ENCODE measurements at places on chromosomes 1 and 21.

DNA sequence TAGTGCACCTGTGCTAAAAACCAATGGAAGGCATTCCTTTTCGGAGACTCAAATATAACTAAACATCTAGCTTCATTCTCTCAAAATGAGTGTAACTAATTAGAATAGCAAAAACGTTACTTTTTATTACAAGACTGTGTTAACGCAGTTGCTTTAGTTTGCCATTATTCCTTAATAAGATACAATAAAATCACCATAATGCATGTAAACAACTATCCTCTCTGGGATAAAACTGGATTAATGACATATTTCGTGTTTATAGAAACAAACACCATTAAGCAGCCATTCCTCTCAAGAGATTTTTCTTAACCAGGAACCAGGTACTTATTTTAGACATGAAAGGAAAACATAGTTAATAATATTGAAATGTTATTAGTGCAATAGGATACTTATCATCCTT, 512.8 kb upstream of the B3GALT2 start:
- no peak for DNase-seq

DNA sequence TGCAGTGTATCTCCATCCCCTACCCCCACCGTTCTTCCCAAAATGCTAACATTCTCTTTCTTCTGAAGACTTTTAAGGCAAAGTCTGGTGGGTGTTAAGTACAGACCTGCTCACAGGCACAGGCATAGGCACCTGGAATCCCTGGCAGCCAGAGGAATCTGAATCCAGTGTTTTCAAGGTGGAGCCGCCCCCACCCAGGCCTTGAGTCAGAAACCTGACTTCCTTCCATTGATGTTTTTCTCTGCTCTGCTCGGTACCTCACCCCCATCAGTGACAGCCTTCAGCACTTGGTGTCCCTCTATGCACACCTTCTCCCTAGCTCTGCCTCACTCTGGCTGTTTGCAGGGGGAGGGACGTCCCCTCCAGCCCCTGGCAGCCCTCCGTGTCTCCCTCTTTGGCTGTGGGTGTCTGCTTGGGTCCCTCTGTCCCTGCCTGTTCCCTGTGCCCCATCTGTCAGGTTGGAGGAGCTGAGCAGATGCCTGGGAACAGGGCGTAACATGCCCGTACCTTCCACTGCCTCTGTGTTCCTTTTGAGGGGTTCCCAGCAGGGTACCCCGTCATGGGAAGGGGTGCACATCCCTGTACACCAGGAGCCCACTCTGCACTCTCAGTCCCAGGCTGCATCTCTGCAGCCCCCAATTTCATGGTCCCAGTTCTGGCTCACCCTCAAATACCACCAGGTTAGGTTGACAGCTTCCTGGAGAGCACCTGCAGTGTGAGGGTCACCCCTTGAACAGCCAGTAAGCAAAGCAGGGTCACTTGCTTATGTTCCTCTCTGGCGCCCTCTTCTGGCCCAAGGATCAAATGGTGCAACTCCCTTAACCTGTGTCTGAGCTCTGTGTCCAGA, 6.7 kb downstream of the NCDN start:
- peak; percentile 76 for DNase-seq

- DNase-seq = no peak
Observed at GRCh38 chr1:29237852-29238619, 1.7 kb downstream of the PTPRU start.

DNA sequence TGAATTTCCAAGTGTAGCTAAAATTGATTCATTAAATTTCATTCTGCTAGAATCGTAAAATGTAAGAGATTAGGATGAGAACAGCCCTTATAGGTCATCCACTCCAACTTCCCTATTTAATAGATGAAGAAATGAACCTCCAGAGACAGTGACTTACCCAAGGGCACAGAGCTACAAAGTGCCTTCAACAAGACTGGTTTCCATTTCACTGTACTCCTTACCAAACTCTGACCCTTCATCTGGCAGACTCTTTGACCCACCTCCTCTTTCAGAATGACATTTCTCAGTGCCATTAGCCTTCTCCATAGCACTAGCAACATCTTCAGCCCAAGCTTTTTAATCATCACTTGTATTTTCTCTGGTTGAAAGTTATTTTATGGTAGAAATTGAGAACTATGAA, 161.3 kb downstream of the NEK7 start:
- DNase-seq = no peak

DNA sequence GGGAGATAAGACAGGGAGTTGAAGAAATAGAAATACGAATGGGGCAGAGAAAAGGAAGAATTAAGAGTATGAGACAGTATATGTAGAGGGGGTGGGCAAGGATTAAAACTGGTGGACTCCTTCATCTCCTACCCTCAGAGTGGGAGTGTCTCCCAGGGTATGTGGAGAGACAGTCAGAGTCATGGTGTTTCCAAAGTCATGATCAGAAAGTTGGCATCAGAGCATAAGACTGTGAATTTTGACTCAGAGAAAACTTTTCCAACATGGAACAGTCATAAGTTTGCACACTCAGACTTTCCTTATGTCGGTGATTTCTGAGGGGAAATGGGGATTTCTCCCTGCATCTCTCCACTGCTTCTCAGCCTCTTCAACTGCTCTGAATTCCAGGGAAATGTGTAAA, 2.4 kb downstream of the CD84 start:
- no peak for DNase-seq

DNA sequence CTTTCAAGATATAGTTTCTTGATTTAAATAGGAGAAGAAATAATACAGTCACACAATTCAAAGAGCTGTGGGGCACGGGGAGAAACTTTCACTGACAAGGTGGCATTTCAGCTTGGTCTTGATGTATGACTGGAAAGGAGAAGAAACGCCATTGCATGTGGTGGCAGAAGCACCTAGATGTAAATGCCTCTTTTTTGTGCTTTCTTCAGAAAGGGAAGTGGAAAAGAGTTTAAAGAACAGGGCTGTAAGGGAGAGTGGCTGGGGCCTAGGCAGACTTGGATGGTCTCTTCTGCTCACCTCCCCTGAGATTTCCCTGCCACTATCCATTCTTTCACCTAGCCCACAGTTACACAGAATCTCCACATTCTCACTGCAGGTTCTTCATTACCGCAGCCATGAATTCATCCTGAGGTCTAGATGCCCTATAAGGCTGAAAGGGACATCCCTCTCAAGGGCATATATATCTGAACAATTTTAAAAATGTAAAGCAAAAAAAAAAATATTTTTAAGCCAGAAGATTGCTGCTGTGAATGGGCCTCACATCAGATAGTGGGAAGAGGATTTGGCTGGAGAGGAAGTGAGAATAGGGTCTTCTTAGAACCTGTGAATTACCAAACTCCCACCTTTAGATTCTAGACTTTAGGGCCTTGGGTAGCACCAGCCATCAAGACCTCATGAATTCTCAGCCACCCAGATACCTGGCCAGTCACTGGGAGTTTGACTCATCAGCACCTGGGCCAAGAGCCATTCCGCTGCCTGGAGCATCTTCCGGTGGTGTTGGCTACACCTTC, 23.4 kb downstream of the CACNA1E start:
- no peak for DNase-seq

GRCh38 chr1:160954158-160955104, at the start of gene ITLN2:
Gene ITLN2, minus strand, starts transcription at chr1:160954809. Its CDS starts 68 bp downstream, at chr1:160954741.
- DNase-seq = peak; percentile 27

- no peak for DNase-seq
Observed at GRCh38 chr1:195745189-195746010, 862.8 kb downstream of the KCNT2 start.

GRCh38 chr1:214550013-214550856, 1.2 kb downstream of the PTPN14 start:
- DNase-seq = no peak

GRCh38 chr1:170707959-170708655, 44.2 kb downstream of the PRRX1 start:
- no peak for DNase-seq

- no peak for DNase-seq
Observed at GRCh38 chr21:45822429-45823099, 159.0 kb upstream of the COL6A1 start.

GRCh38 chr1:37323486-37324377, 150.6 kb upstream of the ZC3H12A start:
- peak; percentile 4 for DNase-seq

DNA sequence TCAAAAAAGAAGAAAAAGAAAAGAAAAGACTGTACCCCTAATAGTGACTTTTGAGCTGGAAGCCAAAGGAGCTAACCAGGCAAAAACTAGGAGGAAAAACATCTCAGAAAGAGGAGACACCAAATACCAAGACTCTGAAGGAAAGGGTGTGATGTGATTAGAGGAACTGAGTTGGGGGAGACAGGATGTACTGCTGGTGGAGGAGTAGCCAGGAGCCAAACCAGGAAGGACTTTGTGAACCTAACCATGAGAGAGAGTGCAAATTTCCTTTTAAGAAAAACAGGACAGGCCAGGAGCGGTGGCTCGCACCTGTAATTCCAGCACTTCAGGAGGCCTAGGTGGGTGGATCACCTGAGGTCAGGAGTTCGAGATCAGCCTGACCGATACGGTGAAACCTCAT, 4.1 kb upstream of the RBP7 start:
- no peak for DNase-seq

- no peak for DNase-seq
Observed at GRCh38 chr1:54874079-54874830, 12.7 kb downstream of the DHCR24 start.

DNA sequence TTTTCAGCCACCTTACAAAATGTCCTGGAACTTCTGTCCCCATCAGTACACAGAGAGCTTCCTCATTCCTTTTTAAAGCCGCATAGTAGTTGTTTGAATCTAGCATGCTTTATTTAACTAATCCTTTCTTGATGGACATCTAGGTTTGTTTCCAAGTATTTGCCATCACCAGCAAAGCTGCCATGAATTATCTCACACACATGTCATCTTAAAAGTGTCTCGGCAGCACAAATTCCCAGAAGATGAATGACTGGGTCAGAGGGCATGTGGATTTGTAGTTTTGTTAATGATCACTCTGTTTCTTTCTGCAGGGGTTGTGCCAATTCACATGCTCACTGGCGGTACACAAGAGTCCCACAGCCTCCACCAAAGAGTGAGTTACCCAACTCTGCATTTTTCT, 68.3 kb downstream of the CLIC6 start:
- DNase-seq = no peak

GRCh38 chr21:16117851-16118590, 388.2 kb downstream of the USP25 start:
- DNase-seq = no peak

Data from activated CD4-positive, alpha-beta T cell treated with anti-CD3 and anti-CD28 coated beads for 4 hours (primary cell).